ENCODE measurements at places on chromosomes 3 and 15. TPM values are rescaled to one million over a fixed set of nuclear protein-coding genes. Genes with fewer than 3 reads are reported as not detected.

GRCh38 chr15:101025896-101026631 is 106.9 kb downstream of the LRRK1 start:
- H3K27me3 ChIP-seq = no peaks in the 10 kb centered on the region
- H3K27ac ChIP-seq = no peak overlapping the region
- peaks cover 34% of the 10 kb centered on the region for H3K4me1 ChIP-seq

GRCh38 chr3:60025096-60026050 is 975.5 kb upstream of the CFAP20DC start:
- no peak overlapping the region for H3K27ac ChIP-seq
- no peaks in the 10 kb centered on the region for H3K36me3 ChIP-seq
- H3K4me1 ChIP-seq = no peaks in the 10 kb centered on the region
- no peak for DNase-seq
- no peaks in the 10 kb centered on the region for H3K27me3 ChIP-seq
- no peak overlapping the region for H3K4me3 ChIP-seq

DNA sequence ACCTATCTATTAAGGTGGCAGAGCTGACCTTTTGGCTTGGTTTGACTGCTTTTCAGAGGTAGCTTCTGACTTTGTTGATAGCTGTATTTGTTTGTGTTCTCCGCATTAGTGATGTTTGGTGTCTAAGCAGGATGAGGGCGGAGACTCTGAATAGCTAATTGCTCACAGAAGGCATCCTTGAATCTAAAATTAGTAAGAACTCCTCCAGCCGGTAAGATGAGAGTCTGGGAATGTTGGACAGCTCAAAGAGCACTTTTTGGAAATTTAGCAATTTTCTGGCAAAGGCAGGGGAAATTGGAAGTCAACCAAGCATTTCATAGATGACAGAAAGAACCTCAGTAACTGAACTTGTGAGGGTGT is 174.1 kb downstream of the KLHL25 start:
- H3K4me1 ChIP-seq = peaks cover 8% of the 10 kb centered on the region
- H3K27ac ChIP-seq = peak overlapping the region; percentile 83
- no peaks in the 10 kb centered on the region for H3K36me3 ChIP-seq
- DNase-seq = no peak
- peak overlapping the region; percentile 69 for H3K4me3 ChIP-seq

Gene TGM5
- not detected for total RNA-seq

DNA sequence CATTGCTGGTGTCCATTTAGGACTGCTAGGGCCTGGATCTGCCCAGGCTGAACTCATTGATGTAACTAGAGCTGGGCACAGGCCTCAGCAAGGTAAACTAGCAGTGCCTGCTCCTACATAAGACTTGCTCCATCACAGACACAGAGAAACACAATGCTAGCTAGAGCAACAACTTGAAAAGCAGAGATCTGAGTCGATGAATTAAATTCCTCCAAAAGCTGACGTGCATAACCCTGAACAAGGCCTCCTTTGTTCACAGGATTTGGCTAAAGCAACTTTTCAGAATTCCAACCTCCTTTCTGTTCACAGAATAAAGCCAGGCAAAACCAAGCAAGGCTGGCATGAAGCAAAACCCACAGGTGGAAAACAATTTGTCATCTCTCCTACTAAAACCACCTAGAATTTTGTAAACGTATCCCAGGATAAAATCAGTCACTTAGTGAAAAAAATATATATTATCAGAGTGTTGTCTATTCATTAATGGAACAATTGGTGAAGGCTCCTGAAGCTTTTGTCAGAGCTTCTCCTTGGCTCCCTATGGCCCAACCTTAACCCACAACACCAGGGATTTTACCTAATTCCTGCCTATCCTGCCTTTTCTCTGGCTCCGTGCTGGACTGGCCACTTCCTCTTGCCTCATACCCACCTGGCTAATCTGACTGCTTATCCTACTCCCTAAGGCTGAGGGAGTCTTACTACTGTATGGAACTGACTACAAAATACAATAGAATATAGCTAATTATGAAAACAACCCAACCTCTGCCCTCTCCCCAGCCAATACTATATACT is 39.9 kb downstream of the PLCH1 start:
- no peak for DNase-seq
- no peak overlapping the region for H3K4me3 ChIP-seq
- no peaks in the 10 kb centered on the region for H3K27me3 ChIP-seq
- peaks cover 4% of the 10 kb centered on the region for H3K4me1 ChIP-seq
- H3K36me3 ChIP-seq = no peaks in the 10 kb centered on the region

Gene SH3BP5
- 56.3 TPM for total RNA-seq

- peaks cover 14% of the 10 kb centered on the region for H3K4me1 ChIP-seq
- no peak overlapping the region for H3K4me3 ChIP-seq
- no peaks in the 10 kb centered on the region for H3K27me3 ChIP-seq
- no peak overlapping the region for H3K27ac ChIP-seq
- DNase-seq = no peak
Observed at GRCh38 chr15:61088675-61089074, 140.4 kb downstream of the RORA start.

- H3K27me3 ChIP-seq = no peaks in the 10 kb centered on the region
- peaks cover 10% of the 10 kb centered on the region for H3K4me1 ChIP-seq
- H3K27ac ChIP-seq = peak overlapping the region; percentile 89
- peak overlapping the region; percentile 69 for H3K4me3 ChIP-seq
Observed at GRCh38 chr15:77418391-77418965, 1.4 kb downstream of the PEAK1 start.

Gene SCAMP5
- 28.4 TPM for total RNA-seq

- H3K4me1 ChIP-seq = peaks cover 12% of the 10 kb centered on the region
- no peak overlapping the region for H3K4me3 ChIP-seq
- no peak overlapping the region for H3K27ac ChIP-seq
- H3K27me3 ChIP-seq = peaks cover 2% of the 10 kb centered on the region
- no peaks in the 10 kb centered on the region for H3K36me3 ChIP-seq
Observed at GRCh38 chr15:74399511-74400312, 32.3 kb upstream of the CYP11A1 start.

- H3K27ac ChIP-seq = no peak overlapping the region
- H3K27me3 ChIP-seq = no peaks in the 10 kb centered on the region
- H3K4me1 ChIP-seq = no peaks in the 10 kb centered on the region
- no peaks in the 10 kb centered on the region for H3K36me3 ChIP-seq
- no peak for DNase-seq
- no peak overlapping the region for H3K4me3 ChIP-seq
Observed at GRCh38 chr3:136898549-136898948, 36.5 kb downstream of the NCK1 start.

DNA sequence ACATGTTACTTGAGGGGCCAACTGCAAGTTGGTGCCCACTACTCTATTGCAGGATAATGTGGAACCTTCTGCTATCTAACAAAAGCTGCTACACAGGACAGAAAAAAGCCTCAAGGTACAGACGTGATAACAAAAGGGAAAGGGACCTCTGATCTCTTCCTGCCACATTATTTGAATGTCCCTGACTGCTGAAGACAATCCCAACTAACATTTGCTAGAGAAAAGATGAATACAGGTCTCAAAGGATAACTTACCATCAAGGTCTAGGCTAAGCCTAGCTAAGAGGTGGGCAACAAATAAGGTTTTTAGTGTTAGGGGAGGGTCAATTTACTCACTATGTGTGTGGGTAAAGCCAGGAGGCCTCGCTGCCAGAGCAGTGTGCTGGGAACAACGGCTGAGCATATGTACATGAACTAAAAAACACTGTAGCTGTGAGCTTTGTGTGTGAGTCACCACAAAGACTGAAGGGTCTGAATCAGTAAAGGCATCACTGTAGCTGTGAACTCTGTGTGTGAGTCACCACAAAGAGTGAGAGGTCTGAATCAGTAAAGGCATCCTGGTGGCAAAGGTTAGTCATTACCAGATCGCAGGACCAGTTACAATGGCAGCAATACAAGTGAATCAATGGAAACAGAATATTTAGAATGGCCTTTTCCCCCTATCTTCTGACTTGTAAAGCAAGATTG is 111.7 kb downstream of the LMLN start:
- no peaks in the 10 kb centered on the region for H3K4me1 ChIP-seq
- no peak overlapping the region for H3K4me3 ChIP-seq
- no peak for DNase-seq
- H3K27me3 ChIP-seq = peaks cover 16% of the 10 kb centered on the region
- H3K36me3 ChIP-seq = no peaks in the 10 kb centered on the region
- no peak overlapping the region for H3K27ac ChIP-seq

DNA sequence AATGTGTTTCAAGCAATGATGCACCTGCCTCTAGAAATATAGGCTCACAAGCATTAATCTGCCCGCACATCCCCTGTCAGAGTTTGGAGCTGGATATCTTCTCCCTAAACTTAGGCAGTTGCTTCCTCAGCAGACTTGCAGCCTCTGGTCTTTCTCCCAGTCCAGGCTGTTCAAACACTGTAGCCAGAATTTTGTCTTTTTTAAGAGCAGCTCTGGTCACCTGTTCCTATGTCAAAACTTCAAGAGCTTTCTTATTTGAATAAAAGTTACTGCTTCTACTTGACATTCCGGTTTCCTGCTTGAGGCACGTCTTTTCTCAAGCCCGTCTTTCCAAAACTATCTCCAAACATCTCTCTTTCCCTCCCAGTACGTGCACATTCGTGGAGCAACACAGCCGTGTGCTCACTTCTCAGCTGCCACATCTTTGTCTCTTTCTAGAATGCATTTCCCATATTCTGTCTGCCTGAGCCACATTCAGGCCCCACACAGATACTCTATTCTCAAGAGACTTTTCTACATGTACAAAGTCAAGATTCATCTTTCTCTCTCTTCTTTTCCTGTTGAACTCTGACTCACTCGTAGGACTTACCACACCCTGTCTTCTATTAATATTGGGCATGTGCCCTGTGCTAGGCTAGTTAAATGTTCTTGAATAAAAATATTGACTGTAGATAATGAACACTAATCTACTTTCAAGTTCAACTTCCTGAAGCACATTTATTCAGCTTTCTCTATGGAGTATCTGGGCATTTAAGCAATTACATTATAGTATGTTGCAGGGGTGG is 307.7 kb upstream of the SOX2 start:
- no peak overlapping the region for H3K27ac ChIP-seq
- H3K36me3 ChIP-seq = no peaks in the 10 kb centered on the region
- H3K27me3 ChIP-seq = no peaks in the 10 kb centered on the region
- H3K4me3 ChIP-seq = no peak overlapping the region
- no peak for DNase-seq
- no peaks in the 10 kb centered on the region for H3K4me1 ChIP-seq

DNA sequence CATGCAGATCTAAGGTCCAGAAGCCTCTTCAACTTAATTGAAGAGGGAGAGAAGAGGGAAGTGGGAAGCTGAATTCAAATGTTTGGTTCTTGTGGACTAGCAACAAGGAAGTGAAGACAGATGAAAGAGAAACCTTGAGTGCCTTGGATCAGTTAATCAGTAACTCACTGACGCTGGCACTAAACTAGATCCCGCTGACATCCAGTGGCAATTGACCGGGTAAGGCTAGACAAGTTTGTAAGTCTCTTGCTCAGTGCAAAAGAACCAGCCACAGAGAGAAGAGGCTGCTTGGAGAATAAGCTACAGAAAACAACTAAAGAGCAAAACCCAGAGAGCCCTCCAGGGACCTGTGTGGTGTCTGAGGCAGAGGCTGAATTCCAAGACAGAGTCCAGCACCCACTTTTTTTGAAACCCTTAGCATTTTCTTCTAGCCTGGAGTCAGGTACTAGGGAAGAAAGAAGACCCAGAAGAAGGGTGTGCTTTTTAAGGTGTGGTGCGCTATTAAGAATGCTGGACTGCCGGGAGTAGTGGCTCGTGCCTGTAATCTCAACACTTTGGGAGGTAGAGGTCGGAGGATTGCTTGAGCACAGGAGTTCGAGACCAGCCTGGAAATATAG is 6.9 kb downstream of the PLCH1 start:
- DNase-seq = peak; percentile 19
- no peak overlapping the region for H3K27ac ChIP-seq
- H3K27me3 ChIP-seq = no peaks in the 10 kb centered on the region
- no peaks in the 10 kb centered on the region for H3K36me3 ChIP-seq
- H3K4me3 ChIP-seq = no peak overlapping the region
- H3K4me1 ChIP-seq = peaks cover 8% of the 10 kb centered on the region

DNA sequence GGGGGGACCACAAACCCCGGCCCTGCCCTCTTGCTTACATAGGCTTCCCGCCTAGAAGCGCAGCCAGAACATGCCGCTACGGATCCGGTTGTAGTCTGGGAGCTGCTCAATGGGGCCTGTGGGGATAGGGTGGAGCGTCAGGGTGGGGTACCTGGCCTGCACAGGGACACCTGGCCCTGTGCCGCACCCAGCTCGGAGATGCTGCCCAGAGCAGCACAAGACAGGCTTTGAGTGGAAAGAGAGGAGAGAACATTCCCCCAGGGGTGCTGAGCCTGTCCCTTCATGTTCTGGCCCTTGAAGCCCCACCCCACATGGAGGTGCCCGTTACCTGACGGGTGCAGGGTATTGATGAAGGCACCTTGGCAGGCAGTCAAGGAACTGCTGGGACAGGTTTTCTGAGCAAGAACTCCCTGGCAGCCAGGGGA is 4.0 kb upstream of the COL7A1 start:
- H3K4me3 ChIP-seq = no peak overlapping the region
- H3K27ac ChIP-seq = peak overlapping the region; percentile 61
- peaks cover 33% of the 10 kb centered on the region for H3K4me1 ChIP-seq
- peaks cover 80% of the 10 kb centered on the region for H3K36me3 ChIP-seq
- H3K27me3 ChIP-seq = peaks cover 16% of the 10 kb centered on the region
- DNase-seq = no peak
